ENCODE measurements at places on chromosomes 4 and X.

DNA sequence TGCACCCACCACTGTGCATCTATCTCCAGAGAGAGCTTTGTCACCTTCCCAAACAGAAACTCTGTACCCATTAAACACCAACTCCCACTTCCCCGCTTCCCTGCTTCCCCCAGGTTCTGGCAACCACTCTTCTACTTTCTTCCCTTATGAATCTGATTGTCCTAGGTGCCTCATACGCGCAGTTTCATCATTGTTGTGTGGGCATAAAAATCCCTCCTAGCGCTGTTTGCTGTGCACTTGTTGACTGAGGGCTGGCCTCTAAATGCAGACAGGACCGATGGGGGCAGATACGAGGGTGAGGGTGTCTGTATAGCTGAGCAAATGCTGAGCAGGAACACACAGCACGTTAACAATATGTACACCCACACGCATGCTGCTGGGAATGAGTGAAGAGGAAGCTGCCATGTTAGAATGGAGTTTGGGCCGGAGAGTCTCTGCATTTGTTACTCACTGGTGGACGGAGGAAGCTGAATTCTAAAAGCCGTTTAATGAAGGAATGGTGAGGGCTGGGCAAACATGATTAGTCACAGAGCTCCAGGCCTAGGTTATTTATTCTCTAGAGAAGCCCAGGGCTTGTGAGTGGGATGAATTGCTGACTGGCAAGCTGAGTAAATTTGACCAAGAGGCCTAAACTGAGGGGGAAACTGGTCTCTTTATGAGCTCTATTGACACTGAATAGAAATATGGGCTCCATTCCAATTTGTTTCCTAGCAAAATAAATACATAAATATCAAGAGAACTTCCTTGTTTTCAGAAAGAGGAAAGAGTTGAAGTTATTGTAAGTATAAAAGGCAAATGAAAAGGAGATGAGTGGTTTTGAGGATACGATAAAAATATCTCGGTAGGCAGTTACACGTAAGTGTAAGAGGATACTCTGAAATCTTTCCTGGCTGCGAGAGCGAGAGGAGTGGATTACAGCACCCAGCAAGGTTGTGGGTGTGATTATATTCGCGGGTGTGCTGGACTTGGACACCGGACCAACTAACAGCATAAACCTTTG is 95.9 kb upstream of the RPS6KA3 start:
- no peak for DNase-seq
- no peaks in the 10 kb centered on the region for H3K4me1 ChIP-seq
- no peak overlapping the region for H3K27ac ChIP-seq
- no peak overlapping the region for H3K4me3 ChIP-seq

- H3K27me3 ChIP-seq, result peaks cover 35% of the 10 kb centered on the region
- H3K36me3 ChIP-seq, result no peaks in the 10 kb centered on the region
- H3K27ac ChIP-seq, result no peak overlapping the region
- H3K4me1 ChIP-seq, result no peaks in the 10 kb centered on the region
- no peak for DNase-seq
- H3K4me3 ChIP-seq, result no peak overlapping the region
These were observed 123.1 kb downstream of the BTC start for GRCh38 chr4:74671080-74671698.

GRCh38 chr4:48585401-48585800 is 95.3 kb downstream of the ZAR1 start:
- H3K27ac ChIP-seq, result peak overlapping the region; percentile 54
- peaks cover 6% of the 10 kb centered on the region for H3K4me1 ChIP-seq
- no peak for DNase-seq
- no peaks in the 10 kb centered on the region for H3K27me3 ChIP-seq

- peaks cover 19% of the 10 kb centered on the region for H3K36me3 ChIP-seq
- no peak for DNase-seq
- H3K27me3 ChIP-seq, result peaks cover 93% of the 10 kb centered on the region
- peak overlapping the region; percentile 89 for H3K4me3 ChIP-seq
These were observed 1.3 kb downstream of the MSX1 start for GRCh38 chr4:4860600-4861389.

DNA sequence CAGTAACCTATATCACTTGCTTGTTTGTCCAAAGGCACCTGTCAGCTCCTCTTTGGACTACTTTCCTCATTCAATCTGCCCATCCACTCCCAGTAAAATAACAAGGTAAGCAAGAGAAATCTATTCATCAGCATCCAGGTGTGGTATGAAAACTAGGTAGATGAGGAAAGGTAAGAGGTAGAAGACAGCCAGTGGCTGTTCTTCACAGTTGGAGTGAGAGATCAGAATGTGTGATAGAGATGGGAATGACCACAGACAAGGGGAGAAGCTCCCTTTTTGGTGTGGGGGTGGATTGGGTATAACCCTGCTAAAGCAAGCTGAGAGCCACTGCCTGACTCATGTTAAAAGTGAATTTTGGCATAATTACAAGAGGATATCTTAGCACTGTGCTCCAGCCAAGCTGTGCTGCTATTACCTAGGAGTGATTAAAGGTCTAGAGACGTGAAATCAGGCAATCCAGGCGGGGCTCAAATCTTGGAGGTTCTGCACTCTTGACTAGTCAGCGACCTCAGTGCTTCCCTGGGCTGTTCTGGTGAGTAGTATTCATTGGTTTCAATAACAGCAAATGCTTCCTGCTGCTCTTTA is 28.1 kb upstream of the RASL11B start:
- H3K4me3 ChIP-seq, result no peak overlapping the region
- no peaks in the 10 kb centered on the region for H3K36me3 ChIP-seq
- peaks cover 37% of the 10 kb centered on the region for H3K27me3 ChIP-seq
- DNase-seq, result no peak
- no peaks in the 10 kb centered on the region for H3K4me1 ChIP-seq

DNA sequence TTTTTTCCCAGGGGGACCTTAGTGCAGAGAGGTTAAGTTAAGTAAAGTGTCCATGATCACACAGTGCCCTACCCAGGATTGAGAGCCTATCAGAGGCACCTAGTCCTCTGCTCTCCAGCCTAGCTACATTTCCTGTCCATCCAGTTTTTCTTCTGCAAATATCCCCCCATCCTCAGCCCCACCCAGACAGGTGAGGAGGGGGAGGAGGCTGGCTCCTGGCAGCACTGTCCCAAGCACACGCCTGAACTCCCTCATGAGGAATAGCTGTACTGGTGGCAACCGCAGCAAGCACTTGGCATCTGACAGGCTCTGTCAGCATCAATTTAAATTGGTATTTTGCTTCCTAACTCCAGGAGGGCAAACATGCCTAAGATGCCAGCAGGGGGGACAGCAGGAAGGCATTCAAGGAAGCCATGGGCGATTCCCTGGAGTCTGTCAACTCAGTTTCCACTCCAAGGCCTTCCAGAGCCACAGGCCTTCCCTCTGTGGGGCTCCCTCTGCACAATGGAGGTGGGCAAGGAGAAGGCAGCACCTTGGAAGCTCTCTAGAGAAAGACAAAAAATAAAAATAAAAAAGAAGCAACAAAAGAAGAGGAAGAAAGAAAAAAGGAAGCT is 6.4 kb upstream of the FRMPD3 start:
- DNase-seq, result no peak
- no peak overlapping the region for H3K27ac ChIP-seq
- H3K4me3 ChIP-seq, result no peak overlapping the region
- H3K4me1 ChIP-seq, result no peaks in the 10 kb centered on the region
- peaks cover 2% of the 10 kb centered on the region for H3K36me3 ChIP-seq

- no peaks in the 10 kb centered on the region for H3K4me1 ChIP-seq
- no peak overlapping the region for H3K27ac ChIP-seq
- DNase-seq, result no peak
- no peaks in the 10 kb centered on the region for H3K36me3 ChIP-seq
These were observed 43.7 kb downstream of the TENM3 start for GRCh38 chr4:182286931-182287330.

- peak overlapping the region; percentile 78 for H3K27ac ChIP-seq
- peaks cover 25% of the 10 kb centered on the region for H3K36me3 ChIP-seq
- no peak for DNase-seq
- no peak overlapping the region for H3K4me3 ChIP-seq
These were observed 8.3 kb upstream of the IRAK1 start for GRCh38 chrX:154027986-154028385.

DNA sequence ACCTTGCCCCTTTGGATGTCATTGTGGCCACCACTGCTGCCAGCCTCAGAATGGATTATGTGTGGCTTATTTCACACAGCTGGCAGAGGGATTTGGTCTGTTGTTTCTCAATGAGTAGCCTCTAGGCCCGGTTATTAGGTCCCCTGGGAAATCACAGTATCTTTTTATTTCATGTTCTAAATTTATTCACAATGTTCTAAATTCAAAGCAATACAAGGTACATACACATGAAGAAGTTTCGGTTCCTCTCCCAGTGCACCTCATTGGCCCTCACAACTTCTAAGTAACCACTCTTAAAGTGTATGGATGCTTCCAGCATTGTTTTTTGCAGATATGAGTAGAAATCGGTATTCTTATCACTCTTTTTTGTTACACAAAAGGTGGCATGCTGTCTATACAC is 262.7 kb downstream of the RCHY1 start:
- H3K27ac ChIP-seq, result no peak overlapping the region
- H3K27me3 ChIP-seq, result no peaks in the 10 kb centered on the region
- no peak for DNase-seq

DNA sequence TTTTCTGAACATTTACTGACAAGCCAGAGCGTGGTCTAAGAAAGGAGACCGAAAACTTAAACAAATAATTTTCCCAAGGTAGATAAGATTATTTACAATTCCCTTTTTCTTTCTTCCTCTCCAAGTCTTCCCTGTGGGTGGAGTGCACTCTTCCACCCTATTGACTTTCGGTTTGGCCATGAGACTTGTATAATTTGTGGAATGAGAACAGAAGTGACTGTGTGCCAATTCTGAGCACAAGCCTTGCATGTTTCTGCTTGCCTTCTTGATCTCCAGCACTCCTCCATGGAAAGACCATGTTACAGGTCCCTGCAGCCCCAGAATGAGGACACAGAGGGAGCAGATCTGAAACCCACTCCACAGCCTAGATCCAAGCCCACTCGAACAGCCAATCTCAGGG is 150.0 kb upstream of the HPGD start:
- DNase-seq, result no peak
- H3K27ac ChIP-seq, result no peak overlapping the region
- no peaks in the 10 kb centered on the region for H3K4me1 ChIP-seq
- H3K27me3 ChIP-seq, result no peaks in the 10 kb centered on the region
- H3K4me3 ChIP-seq, result no peak overlapping the region
- H3K36me3 ChIP-seq, result no peaks in the 10 kb centered on the region

DNA sequence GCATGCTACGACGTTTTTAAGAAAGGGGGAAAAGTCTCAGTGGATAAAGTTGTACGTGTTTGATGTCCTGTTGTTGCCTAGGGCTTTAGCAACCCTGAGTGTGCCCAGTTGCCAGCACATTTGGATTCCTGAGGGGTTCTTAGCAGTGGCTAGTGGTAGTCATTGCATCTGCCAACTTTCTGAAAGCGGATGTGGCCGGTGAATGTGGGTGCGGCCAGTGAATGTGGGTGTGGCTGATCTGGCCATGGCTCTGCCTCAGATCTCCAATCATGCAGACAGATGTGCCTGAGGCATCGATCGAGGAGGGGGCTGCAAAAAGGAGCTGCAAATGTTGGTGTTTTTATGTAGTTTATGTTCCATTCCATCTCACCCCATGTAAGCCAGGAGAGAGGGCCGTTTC is 41.5 kb upstream of the FAT1 start:
- no peak for DNase-seq
- H3K4me3 ChIP-seq, result no peak overlapping the region
- H3K27ac ChIP-seq, result no peak overlapping the region
- no peaks in the 10 kb centered on the region for H3K27me3 ChIP-seq
- H3K36me3 ChIP-seq, result no peaks in the 10 kb centered on the region

Data from central memory CD8-positive, alpha-beta T cell (primary cell).